Stimulated activated CD4-positive, alpha-beta T cell treated with anti-CD3 and anti-CD28 coated beads, TNF-alpha, amount 100 ng/mL, for 4 hours (primary cell): ENCODE measurements at places on chromosomes 7 and 10.

DNA sequence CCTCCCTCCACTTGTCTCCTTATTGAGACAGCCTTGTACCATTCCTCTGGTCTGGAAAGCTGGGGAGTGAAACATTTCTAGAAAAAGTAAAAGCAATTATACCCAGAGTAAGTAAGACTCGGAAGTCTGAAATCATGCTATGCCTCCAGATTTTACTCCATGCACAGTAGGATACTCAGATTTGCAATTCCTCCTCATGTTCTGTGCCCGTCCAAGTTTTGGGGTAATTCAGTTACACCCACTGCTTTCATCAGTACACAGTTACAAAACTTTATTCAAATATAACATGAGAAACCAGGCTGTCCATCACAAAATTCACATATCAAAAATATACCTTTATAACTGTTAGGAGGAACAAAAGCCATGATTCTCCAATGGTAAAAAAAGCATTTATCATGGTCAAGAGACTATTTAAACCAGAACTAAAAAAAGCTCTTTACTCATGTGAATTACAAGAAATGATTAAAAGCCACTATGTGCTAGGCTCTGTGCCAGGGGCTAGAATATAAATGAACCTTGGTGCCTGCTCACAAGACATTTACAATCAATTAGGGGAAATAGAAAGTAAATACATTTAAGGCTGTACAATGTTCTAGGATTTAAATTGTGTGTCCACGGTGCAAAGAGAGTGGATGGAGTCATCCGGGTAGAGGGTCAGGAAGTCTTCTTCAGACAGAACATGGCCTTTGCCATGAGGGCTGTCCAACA lies 320.2 kb downstream of the ELMO1 start:
- DNase-seq = no peak

GRCh38 chr10:105243381-105243780 lies 602.3 kb downstream of the SORCS3 start:
- no peak for DNase-seq

DNA sequence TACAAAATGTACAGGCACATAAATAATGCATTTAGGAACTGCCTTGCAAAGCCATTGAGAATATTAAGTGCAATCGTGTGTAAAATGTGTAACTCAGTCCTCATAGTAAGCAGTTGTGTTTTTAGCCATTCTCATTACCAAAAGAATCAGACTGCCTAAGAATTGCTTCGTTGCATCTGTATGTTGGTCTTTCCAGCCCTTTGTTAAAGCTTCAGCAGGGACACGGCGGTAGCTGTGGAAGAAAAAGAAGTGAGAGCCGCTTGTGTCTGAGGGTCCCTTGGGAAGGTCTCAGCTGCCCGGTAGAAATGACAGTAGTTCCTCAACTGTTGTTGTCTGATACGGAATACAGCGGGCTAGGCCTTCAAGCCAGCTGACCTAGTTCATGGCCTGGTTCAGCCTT lies 22.8 kb upstream of the ACSL5 start:
- no peak for DNase-seq

DNA sequence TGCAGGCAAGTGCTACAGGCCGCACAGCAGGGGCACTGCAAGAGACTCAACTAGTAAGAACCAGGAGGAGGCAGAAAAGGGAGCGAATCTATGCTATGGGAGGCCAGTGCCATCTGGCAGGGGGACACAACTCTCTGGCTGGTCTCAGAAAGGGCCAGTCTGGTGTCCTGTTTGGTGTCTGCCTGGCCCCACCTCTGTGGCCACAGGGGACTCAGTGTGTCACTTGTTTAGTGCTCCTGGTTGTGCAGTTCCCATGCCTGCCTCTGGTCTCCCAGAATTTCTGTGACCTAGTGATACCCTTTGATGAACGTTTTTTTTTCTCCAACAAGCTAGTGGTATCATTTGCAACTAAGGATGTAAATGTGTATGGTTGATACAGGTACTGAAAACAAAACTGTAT lies 59.2 kb upstream of the JCAD start:
- no peak for DNase-seq

- no peak for DNase-seq
Measured at GRCh38 chr10:25113191-25114035, 61.4 kb upstream of the GPR158 start.

GRCh38 chr10:49550563-49550962 lies 11.6 kb upstream of the ERCC6 start:
- no peak for DNase-seq

DNA sequence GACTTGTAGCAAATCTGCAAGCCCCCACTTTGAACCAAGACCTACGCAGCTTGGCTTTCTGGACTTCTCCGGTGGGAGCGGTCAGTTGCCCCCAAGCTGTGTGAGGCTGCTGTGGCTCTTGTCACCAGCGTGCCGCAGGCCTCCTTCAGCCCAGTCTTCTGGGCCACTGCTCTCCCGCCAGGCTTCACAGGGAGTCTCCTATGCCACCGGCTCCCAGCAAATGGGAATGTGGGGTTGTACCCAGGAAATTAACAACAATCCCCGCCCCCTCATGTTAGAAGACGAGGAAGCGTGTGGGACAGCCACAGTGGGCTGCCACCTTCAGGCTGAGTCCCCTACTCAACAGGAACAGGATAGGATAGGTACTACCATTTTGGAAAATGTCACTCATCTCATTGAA lies 4.2 kb downstream of the WDR86 start:
- DNase-seq = no peak

GRCh38 chr7:81414411-81414810 lies 355.4 kb downstream of the HGF start:
- no peak for DNase-seq

DNA sequence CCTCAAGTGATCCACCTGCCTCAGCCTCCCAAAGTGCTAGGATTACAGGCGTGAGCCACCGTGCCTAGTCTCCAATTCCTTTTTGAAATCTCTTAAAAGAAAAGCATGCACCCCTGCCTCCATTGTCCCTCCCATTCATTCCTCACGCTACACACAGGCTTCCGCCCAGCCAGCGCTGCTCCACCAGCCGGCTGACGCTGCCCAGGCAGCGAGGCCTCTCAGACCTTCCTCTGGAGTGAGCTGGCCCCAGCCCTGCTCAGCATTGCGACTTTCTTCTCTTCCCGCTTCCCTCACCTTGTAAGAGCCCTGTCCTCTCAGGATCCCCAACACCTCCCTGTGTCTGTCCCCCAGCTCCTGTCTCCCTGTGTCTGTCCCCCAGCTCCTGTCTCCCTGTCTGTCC lies 23.6 kb downstream of the RGS10 start:
- DNase-seq = no peak

- DNase-seq = peak; percentile 23
Measured at GRCh38 chr7:101817471-101818286, at the start of gene CUX1. TSS of gene CUX1 (plus strand) at chr7:101817626. CDS start at chr7:101817640, 14 bp downstream.

DNA sequence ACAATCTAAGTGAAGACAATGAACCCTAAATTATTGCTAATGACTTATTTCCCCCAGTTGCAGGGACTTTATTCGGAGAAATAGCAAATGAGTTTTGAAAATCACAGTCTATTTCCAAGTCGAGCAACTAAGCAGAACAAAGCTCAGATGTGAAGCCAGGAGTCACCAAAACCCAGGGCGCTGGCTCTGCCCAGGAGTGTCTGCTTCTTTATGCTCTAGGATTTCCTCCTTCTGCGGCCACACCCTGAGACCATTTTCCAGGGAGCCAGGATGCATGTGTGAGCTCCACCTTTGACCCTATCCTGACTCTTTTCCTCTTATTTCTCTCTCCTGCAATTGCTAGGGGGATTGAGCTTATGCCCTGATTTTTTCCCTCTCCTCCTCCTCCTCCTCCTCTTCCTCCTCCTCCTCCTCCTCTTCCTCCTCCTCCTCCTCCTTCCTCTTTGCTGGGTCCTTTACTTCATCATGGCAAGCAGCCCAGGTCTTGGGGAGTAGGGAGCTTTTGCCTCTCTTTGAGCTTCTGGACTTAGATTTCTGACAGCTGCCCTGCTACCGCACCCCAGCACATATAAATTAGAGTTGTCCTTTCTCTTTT lies 234.4 kb downstream of the ARL4A start:
- no peak for DNase-seq

DNA sequence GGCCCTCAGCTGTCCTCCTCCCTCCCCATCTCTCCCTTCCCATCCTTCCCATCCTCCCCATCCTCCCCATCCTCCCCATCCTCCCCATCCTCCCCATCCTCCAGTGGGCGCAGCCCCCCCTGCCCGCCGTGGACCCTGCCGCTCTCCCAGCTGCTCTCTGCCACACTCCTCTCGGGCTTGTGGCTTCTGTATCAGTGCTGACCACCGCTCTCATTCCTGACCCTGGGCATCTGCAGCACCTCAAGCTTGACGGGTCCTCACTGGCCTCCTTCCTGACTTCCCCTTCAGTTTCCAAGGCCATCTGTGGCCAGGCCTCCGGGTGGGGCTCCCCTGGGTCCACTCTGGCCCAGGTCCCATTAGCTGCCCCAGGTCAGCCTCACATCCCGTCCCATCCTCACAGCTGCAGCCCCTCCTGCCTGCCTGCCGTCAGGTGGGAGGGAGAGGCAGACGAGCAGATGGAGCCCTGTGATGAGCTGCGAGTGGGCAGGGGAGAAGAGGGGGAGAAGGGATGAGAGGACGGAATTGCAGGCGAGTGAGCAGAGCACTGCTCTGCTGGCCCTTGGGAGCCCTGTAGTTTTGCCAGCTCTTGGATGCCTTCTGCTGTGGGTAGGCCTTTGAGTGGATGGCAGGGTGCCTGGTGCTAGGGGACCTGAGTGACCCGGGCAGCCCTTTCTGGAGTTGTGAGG lies 35.7 kb downstream of the LHPP start:
- no peak for DNase-seq

DNA sequence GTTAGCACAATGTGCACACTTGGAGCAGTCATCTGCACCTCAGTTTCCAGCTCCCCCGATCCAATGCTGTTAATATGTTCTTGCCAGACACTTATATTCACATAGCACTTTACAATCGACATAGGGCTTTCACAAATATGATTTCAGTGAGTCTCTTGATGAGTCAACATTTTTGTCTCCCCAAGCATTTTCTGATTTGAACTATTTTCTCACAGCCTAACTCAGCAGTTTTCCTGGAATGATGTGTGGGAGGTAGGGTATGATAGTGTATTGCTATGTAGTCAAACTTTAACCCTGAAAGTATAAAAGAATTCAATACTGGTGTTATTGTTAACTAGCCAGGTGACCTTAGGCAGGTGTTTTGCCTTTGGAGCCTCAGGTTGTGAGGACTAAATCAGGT lies 82.5 kb upstream of the LRGUK start:
- no peak for DNase-seq

GRCh38 chr10:69842882-69843281 lies 41.2 kb downstream of the COL13A1 start:
- DNase-seq = no peak

DNA sequence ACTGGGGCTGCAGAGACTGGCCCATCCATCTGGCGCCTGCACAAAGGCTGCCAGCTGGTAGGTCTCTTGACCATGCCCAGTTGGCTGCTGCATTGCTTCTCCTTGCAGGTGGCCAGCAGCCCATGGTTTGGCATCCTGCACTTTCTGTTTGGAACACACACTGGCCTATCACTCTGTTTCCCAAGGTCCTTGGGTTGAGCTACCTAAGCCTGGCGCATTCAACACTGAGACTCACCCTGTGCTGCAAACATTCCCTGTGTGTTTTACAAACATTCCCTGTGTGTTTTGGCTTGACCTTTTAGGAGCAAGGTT lies 55.5 kb downstream of the TACR2 start:
- no peak for DNase-seq
